Activated CD8-positive, alpha-beta T cell treated with anti-CD3 and anti-CD28 coated beads for 36 hours (primary cell): ENCODE measurements at places on chromosomes 5 and 9. TPM values are rescaled to one million over a fixed set of nuclear protein-coding genes. Genes with fewer than 3 reads are reported as not detected.

The ASTN2 gene
- 5.7 TPM for total RNA-seq

The EDIL3 gene
- not detected for total RNA-seq

The GKAP1 gene
- total RNA-seq, result 4.4 TPM

The GHR gene
- total RNA-seq, result not detected

The FAM151B gene
- total RNA-seq, result not detected

The ZNF484 gene
- 6.2 TPM for total RNA-seq

The SLC4A9 gene
- total RNA-seq, result not detected

The IFNA13 gene
- not detected for total RNA-seq
